ENCODE measurements at places on chromosomes 7 and 10. TPM values are rescaled to one million over a fixed set of nuclear protein-coding genes. Genes with fewer than 3 reads are reported as not detected.
A peak's percentile ranks its signal among the peaks of the same experiment; 100 is the strongest.

Gene MALRD1
- 0.11 TPM for total RNA-seq

Gene HMX3
- total RNA-seq = 0.12 TPM

GRCh38 chr10:93566435-93567276, at the start of gene FFAR4:
Gene FFAR4, plus strand, starts transcription at chr10:93566665. Its CDS starts 56 bp downstream, at chr10:93566721.
- H3K4me3 ChIP-seq = peak within 1 kb of the TSS; percentile 52
- peaks cover 25% of the 10 kb centered on the region for H3K4me1 ChIP-seq
- H3K36me3 ChIP-seq = no peaks in the 10 kb centered on the region
- H3K27me3 ChIP-seq = peaks cover 76% of the 10 kb centered on the region
- no peak within 1 kb of the TSS for H3K27ac ChIP-seq

DNA sequence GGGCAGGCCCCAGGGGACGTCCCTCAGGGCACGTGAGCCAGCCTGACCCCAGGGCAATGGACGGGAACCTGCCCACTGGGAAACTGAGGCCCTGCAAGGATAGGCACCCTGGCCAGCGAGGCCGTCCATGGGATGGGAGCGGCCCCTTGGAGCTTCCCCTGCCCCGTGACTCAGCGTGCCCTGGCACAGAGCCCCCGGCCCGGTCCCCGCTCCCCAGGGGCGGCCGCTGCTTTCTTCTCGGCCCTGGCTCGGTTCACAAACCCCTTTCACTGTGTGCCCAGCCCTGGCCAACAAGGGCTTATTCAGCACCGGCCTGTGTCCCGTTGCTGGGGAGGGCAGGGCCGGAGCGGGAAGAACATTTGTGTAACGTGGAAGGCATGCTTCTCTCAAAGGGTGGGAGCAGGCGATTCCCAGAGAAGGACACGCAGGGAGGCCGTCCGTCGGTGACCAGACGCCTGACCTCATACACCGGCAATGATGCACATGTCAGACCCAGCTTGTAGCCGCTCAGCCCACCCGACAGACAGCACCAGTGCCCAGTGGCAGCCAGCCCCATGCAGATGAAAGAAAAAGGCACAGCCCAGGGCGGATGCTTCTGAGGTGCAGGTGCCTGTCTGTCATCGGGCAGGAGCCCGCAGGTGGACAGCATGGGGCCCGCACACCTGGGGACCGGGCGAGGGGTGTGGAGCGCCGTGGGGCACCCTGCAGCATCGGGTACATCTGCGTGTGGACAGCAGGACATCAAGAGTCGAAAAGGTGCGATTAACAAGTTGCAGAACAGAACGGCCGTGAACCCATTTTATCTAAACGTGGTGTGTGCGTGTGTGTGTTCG, 94.5 kb downstream of the PDGFA start:
- H3K36me3 ChIP-seq = no peaks in the 10 kb centered on the region
- DNase-seq = no peak
- H3K27me3 ChIP-seq = no peaks in the 10 kb centered on the region
- H3K27ac ChIP-seq = no peak overlapping the region
- no peaks in the 10 kb centered on the region for H3K4me1 ChIP-seq

- H3K36me3 ChIP-seq = no peaks in the 10 kb centered on the region
- H3K27me3 ChIP-seq = no peaks in the 10 kb centered on the region
- no peak for DNase-seq
- H3K4me1 ChIP-seq = peaks cover 22% of the 10 kb centered on the region
- H3K4me3 ChIP-seq = no peak overlapping the region
These were observed 36.2 kb downstream of the BEND7 start for GRCh38 chr10:13492493-13493180.

DNA sequence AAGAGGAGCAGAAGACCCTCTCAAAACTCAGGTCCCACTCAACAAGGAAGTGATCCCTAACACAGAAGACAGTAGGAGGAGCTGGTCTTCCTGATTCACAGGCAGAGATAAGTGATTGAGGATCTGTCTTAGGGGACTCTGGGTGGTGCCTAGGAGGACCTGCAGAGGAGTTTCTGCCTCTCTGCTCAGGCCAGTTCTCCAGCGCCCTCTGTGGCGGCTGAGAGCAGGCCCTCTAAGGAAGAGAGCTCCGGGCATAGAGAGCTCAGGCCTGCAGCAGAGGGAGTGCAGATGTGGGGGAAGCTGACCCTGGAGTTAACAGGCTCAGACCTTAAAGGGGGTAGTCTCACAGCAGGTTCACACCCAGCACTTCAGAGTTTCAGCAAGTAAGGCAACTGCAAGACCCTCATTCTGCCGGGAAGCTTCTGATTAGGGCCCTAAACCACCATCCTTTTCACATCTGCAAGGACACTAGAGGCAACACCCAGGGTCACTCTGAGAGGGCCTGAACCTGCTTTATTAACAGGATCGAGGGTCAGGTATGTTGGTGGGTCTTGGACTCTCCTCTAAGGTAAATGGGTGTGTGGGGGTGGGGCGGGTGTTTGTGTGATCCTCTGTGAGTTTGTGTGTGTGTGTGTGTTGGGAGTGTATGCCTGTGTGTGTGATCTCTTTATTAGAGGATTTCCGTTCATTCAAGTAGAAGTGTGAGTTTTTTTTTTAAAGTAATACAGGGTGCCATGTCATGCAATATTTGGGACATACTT, 57.6 kb upstream of the TARP start:
- H3K4me3 ChIP-seq = no peak overlapping the region
- H3K27ac ChIP-seq = no peak overlapping the region
- H3K4me1 ChIP-seq = peaks cover 6% of the 10 kb centered on the region
- H3K27me3 ChIP-seq = no peaks in the 10 kb centered on the region
- no peaks in the 10 kb centered on the region for H3K36me3 ChIP-seq

Gene C7orf57
- not detected for total RNA-seq

Gene OTUD1
- 5.4 TPM for total RNA-seq

DNA sequence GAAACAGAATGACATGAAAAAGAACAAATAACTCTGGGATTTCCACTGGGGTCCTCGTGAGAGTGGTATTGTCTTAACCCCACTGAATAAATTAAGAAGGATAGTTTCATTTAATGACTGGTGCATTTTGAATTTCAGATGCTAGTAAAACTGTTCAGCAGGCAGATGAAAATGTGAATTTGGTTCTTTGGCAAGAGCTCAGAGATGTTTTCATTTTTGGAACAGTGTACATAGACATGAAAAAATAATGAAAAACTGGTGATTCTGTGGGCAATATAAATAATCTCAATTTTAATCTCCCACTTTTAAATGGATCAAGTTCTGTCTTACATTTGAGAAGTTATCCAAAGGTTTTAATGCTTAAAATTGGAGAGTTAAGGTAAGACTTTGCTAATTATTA, 84.1 kb downstream of the TRIL start:
- H3K4me3 ChIP-seq = no peak overlapping the region
- no peaks in the 10 kb centered on the region for H3K36me3 ChIP-seq
- H3K27me3 ChIP-seq = no peaks in the 10 kb centered on the region
- peaks cover 45% of the 10 kb centered on the region for H3K4me1 ChIP-seq

Gene COA1
- 171 TPM for total RNA-seq

Gene SNX10
- total RNA-seq = 19.5 TPM

Gene BHLHA15
- 4.8 TPM for total RNA-seq

Gene AKR1D1
- total RNA-seq = 0.28 TPM

All from neural progenitor cell (in vitro differentiated cells).